OCI-LY7 (cell line): ENCODE measurements at places on chromosomes 1 and 21.

- DNase-seq, result peak; percentile 32
Measured at GRCh38 chr1:106876384-106876783, 180.1 kb upstream of the PRMT6 start.

DNA sequence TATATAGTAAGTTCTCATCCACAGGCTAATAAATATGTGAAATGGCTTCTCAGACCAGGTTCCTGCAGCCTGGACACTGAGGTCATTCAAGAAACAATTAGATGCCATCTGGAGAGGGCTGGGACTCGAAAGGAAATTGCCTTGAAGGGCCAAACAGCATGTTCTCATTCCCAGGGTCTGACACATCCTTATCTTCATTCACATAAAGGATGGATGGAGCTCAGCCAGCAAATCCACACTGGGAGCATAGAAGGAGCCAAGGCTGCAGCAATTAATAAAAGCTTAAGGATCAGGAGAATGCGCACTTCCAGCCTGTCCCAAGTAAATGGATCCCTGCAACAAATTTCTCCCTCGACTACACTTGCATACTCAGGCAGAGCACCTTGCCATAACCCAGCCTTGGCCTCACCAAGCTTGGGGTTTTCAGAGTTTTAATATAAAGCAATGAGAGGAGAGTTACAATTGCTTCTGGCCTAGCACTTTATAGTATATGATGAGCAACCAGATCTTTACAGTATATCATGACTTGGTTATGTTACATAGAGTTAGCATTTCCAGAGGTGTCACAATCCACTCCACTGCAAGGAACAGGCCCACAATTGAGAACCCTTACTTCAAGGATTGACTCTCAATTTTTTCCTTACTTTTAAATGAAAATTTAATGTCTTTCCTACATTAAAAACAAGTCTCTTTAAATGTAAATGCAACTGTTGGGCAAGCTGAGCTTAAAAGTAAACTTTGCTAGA, 55.9 kb downstream of the BCAR3 start:
- DNase-seq, result no peak

DNA sequence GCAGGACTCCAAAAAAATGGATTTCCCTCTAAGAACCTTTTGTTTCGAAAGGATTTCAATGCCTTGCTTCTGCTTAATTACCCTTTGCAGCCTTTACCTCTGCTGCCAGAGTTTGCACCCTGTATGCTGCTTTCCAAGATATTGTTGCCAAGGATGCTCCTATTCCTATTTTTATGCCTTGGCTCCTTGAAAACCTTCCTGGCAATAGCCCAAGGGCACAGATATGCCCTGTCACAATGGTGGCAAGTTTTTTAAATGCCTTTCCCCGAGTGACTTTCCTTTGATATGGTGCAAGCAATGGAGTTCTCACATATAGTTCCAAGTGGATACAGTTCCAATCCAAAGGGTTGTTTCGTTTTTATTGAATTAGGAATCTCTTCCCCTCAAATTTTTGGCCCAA, 1983.0 kb downstream of the MRPL39 start:
- DNase-seq, result no peak

- DNase-seq, result no peak
Measured at GRCh38 chr1:18464665-18465050, 16.1 kb upstream of the KLHDC7A start.

DNA sequence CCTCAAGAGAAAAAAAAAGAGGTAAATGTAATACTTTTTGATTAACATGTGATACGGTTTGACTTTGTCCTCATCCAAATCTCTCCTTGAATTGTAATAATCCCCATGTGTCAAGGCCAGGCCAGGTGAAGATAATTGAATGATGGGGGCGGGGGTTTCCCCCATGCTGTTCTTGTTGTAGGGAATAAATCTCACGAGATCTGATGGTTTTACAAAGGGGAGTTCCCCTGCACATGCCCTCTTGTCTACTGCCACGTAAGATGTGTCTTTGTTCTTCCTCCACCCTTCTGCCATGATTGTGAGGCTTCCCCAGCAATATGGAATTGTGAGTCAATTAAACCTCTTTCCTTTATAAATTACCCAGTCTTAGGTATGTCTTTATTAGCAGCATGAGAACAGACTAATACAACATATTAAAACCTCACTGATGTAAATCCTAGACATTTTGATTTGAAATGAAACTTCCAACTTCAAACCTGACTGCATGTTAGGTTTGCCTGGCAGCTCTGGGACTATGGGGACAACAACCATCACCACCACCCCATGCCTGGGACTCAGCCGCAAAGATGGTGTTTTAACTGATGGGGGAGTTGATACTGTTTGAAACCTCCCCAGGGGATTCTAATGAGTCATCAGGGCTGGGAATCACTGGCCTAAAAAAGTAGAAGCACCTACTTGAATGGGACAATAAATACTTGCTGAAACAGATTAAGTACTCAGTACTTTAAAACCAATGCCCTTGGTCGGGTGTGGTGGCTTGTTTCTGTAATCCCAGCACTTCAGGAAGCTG, 32.8 kb upstream of the BACH1 start:
- no peak for DNase-seq

DNA sequence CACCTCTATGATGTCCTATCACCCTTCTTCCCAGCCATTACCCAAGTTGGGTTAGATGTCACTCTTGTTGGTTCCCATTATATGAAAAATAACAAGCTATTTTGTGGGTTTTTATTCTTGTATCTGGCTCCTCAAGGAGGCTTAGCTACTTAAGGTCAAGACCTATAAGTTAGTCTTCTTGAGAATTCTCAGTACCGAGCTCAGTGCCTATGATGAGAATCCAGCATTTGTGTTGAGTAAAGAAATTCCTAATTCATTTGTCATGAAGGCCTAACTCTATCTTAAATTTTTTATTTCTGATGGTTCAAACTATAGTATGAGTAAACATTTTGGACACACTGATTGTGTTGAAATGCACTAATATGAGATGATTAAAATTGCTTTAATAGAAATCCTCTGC, 15.9 kb downstream of the NUF2 start:
- DNase-seq, result no peak

- no peak for DNase-seq
Measured at GRCh38 chr1:156104065-156104810, 10.3 kb upstream of the LMNA start.
